Germinal center (tissue), 1 donor: ENCODE measurements at places on chromosomes 5 and 9.

GRCh38 chr5:158119961-158120723, 261.2 kb upstream of the CLINT1 start:
- DNase-seq = no peak

GRCh38 chr9:91943478-91944470, 6.3 kb downstream of the ROR2 start:
- DNase-seq = no peak

GRCh38 chr9:68843239-68843638, 138.2 kb downstream of the PIP5K1B start:
- DNase-seq = no peak

DNA sequence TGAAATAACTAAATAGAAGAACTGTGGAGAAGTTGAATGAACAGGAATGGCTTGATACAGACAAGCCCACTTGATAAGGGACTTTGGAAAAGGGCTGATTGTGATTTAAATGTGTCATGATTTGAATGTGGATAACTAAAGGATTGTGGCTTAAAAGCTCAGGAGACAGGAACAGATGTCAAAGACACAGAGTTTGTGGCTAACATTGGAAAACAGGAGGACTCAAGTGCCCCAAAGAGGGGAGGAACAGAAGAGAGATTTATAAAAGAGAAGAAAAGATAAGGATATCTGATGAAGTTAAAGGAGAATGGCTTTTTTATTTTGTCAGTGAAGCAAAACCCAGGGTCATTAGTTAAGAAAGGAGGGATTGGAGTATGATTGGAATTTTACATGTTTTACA, 124.2 kb upstream of the TRPM3 start:
- no peak for DNase-seq

DNA sequence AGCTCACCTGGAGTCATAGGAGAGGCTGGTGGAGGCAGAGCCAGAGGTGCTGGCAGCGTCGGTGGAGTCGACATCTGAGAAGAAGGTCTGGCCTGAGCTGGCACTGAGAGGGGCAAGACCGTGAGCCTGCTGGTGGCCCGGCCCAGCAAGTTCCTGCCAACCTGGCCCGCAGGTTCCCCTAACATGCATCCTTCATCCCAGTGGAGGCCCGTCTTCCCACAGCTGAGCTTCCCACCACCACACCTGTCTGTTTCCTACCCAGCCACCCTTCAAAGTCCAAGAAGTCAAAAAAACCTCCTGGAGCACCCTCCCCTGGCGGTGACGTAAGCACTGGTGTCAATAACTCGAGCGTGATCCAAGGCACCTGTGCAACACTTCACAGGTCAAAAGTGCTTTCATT, 16.9 kb downstream of the PHF19 start:
- no peak for DNase-seq

GRCh38 chr9:114452219-114453165, 52.8 kb downstream of the WHRN start:
- peak; percentile 53 for DNase-seq

GRCh38 chr9:124812441-124812876, 35.5 kb downstream of the OLFML2A start:
- no peak for DNase-seq

- DNase-seq = no peak
These were observed 89.3 kb upstream of the DMRT1 start for GRCh38 chr9:752201-752600.

GRCh38 chr5:177085985-177086653, 596 bp upstream of the FGFR4 start:
- DNase-seq = no peak

DNA sequence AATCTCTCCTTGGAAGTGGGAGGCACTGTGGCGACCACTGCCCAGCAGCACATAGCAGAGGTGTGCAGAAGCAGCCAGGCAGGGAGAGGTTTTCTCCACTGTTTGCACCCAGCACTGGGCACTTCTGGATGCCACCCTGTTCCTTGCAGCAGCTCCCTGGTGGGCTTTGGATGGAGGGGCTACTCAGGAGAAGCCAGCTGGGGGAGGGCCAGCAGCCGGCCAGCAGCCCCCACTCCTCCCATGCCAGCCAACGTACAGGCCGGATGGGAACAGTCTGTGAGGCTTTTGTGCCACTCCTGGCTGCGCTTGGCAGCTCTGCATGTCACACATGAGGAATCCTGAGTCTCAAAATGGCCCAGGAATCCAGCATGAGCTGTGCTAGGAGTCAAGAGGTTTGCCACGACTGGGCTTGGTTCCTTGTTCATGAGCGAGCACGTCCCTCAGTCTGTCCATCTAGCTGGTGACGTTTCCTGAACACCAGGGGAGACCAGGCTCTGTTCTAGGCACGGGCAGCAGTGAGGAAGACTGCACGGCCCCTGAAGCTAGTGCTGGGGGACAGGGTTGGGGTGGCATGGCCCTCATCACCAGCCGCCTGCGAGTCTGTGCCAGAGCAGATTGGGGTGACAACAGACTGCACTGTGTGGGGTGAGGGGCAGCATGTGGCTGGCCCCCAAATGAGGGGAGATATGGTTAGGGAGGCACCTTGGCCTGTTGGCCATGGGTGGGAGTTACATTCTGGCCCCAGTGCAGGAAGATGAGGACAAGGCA, 10.1 kb downstream of the PHF2 start:
- no peak for DNase-seq

GRCh38 chr9:38360839-38361472, 31.5 kb upstream of the ALDH1B1 start:
- DNase-seq = no peak

- no peak for DNase-seq
These were observed 482.1 kb upstream of the ZNF608 start for GRCh38 chr5:125228363-125229070.

DNA sequence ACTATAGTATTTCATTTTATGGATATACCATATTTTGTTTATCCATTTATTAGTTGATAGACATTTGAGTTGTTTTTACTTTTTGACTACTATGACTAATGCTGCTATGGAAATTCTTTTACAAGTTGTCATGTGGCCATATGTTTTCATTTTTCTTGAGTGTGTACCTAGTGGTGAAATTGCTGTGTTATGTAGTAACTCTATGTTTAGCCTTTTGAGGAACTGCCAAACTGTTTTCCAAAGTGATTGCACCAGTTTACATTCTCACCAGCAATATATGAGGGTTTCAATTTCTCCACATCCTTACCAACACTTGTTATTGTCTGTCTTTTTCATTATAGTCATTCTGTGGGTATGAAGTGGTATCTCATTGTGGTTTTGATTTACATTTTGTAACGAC, 75.4 kb downstream of the GRIA1 start:
- DNase-seq = no peak

DNA sequence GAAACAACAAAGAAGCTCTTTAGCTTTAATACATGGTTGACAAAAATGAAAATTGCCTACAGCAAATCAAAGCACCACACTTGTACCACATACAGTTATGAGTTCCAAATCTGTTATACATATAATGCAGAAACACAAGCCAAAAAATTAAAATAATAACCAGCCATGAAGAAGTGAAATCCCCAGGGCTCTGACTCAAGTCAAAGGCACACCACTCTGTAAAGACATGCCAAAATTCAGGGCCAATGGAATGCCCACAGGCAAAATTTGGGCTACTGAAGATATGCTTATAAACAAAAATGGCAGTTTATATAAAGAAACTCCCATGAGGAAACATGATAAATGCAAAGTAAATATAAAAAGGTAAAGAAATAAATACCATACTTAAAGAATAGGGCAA, 29.0 kb downstream of the THBS4 start:
- DNase-seq = no peak

- DNase-seq = no peak
These were observed 9.1 kb downstream of the GNE start for GRCh38 chr9:36249189-36249588.

GRCh38 chr5:50889790-50890189, 223.4 kb downstream of the PARP8 start:
- DNase-seq = no peak

GRCh38 chr5:14445013-14445412, 136.6 kb upstream of the OTULINL start:
- no peak for DNase-seq

DNA sequence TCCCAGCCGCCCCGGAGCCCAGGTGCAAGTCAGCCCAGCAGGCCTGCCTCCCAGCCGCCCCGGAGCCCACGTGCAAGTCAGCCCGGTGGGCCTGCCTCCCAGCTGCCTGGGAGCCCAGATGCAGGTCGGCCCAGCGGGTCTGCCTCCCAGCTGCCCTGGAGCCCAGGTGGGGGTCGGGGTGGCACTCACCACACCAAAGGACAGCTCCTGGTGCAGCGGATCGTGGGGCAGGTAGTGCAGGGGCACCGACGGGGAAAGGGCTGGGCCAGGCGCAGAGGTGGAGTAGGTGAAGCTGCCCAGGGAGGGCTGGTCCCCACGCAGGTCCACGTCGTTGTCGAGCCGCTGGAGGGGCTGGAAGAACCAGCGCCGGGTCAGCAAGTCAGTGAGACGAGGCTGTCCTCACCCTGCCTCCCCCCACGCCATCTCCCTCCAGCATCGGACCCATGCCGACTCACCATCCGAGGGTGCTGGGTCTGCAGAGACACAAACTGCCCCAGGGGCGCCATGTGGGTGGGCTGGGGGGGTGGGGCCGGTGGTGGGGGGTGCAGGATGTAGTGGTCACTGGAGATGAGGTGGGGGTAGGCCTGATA, 6.7 kb downstream of the RNF44 start:
- DNase-seq = no peak

GRCh38 chr9:135910757-135911156, 3.4 kb upstream of the CAMSAP1 start:
- DNase-seq = no peak

DNA sequence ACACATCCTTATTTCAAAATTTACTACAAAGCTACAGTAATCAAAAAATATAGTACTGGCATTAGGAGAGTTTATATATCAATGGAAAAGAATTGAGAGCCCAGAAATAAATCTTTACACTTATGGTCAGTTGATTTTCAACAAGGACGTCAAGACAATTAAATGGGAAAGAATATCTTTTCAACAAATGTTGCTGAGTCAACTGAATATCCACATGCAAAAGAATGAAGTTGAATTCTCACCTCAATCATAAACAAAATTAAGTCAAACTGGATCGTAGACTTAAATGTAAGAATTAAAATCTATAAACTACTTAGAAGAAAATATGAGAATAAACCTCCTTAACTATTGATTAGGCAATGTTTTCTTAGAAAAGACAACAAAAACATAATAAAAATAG, 61.5 kb upstream of the PRR16 start:
- DNase-seq = no peak

GRCh38 chr5:148740966-148741742, 85.3 kb upstream of the ADRB2 start:
- DNase-seq = peak; percentile 36

DNA sequence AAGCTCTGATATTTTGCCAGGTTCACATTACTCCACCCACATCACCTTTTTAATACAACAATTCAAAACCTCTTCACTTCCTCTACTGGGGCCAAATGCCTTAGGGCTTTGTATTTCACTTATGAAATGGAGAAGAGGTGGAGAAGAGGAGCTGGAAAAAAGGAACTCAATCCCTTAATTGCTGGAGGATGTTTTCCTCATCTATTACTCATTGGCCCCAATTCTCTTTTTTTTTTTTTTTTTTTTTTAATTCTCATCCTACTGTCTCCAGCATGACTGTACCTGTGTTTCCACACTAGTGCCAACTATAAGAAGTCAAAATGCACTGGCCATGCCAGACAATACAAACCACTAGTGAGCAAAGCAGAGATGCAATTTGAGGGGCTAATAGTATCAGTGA, 20.9 kb downstream of the FAM13B start:
- DNase-seq = no peak

DNA sequence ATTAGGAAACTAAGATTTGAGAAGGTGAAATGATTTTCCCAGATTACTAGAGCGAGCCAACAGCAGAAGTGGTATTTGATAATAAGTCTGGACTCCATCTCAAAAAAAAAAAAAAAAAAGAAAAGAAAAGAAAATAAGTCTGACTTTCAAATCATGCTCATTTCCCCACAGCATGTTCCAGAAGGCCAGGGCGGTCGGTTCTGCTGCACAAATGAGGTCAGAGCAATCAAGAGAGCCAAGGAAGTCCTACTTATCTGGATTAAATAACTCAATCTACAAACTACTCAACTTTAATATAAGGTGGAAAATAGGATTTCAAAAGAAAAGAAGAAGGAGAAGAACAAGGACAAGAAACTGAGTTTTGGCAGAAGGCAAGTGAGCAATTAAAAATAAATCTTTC, 130.4 kb upstream of the RASA1 start:
- no peak for DNase-seq

- no peak for DNase-seq
These were observed 44.2 kb upstream of the TLX3 start for GRCh38 chr5:171264843-171265242.
